ENCODE measurements at places on chromosomes 4 and X.
A peak's percentile ranks its signal among the peaks of the same experiment; 100 is the strongest.

DNA sequence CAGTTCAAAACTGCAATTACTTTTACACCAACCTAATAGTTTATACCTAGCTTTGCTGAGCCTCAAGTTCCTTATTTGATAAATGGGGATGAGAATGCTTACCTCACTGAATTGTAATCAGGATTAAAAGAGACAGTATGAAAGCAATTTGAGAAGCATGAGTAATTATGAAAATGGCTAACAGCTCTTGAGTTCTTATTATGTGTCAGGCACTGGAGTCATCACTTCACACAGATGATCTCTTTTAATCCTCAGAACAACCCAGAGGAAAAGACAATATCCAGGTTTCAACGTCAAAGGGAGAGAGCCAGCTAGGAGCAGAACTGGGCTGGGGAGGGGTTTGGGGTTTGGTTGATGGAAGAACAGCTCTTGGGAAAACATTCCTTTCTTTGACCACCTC is 221.0 kb upstream of the NWD2 start:
- no peak for DNase-seq

GRCh38 chr4:17153572-17153971 is 255.1 kb upstream of the LDB2 start:
- DNase-seq: no peak

DNA sequence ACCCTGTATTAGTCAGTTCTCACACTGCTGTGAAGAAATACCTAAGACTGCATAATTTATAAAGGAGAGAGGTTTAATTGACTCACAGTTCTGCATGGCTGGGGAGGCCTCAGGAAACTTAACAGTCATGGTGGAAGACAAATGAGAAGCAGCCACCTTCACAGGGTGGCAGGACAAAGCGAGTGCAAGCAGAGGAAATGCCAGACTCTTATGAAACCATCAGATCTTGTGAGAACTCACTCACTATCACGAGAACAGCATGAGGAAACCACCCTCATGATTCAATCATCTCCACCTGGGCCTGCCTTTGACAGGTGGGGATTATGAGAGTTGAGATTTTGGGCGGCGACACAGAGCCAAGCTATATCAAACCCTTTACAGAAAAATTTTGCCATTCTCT is 722.4 kb downstream of the RAB28 start:
- no peak for DNase-seq

- DNase-seq: peak; percentile 32
Observed at GRCh38 chr4:153143527-153144348, 60.5 kb upstream of the TRIM2 start.

DNA sequence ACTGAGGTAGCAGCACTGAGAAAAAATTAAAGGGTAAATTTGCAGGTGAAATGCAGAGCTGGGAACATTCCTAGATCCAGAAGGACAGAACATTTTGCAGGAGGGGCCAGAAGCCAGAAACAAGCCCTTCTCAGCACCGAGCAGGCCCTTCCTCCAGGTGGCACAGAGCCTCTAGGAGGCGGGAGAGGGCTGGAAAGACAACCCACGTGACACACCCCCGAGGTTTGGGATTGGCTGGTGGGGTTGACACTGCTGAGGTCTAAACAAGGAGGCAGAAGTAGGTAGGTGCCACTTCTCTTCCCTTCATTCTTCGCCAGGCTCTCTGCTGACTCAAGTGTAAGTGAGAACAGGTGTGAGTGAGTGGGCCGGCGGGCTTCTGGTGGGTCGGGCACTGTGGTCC is at the start of gene PAGE4:
TSS of gene PAGE4 (plus strand) at position 288 of the 400 bp plus-strand sequence. CDS start 1,126 bp downstream, outside the sequence.
- DNase-seq: no peak

DNA sequence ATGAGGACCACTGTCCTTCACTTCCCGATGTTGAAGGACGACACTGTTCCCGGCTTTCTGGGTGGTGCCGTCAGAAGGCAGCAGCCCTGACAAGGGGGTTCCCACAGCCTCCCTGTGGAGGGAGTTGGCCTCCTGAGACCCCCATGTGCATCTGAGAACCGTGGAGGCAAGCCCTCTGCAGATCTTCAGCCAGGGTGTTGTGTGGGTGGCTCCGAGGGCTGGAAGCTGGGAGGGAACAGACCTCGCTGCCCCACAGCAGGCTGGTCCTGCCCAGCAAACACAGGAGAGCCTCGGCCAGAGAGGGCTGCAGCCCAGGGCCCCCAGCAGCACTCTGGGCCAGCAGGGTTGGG is 16.2 kb downstream of the DGKQ start:
- DNase-seq: no peak

All from HTR-8/SVneo (cell line).